Stimulated activated CD4-positive, alpha-beta T cell treated with anti-CD3 and anti-CD28 coated beads, Interleukin-15, amount 100 ng/mL, for 1 hour (primary cell): ENCODE measurements at places on chromosomes 1 and 21.

DNA sequence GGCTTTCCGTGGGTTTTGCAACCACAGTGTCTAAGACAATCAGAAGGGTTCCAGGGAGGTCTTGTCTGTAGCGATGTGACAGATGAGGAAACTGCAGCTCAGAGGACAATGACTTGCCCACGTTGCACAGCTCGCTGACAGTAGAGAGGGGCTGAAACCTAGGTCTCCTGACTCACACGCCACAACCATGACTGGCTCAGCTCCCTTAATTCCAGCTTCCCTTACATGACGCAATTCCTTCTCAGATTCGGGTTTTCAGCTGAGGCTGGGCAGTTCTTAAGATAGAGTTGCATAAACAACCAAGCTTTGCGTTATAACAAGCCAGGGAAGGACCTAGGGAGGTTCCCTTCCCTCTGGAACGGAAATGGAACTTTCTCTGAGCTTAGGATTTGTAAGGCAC is 36.3 kb downstream of the DHCR24 start:
- DNase-seq: no peak

- no peak for DNase-seq
Measured at GRCh38 chr1:226788965-226789364, 49.9 kb upstream of the ITPKB start.

DNA sequence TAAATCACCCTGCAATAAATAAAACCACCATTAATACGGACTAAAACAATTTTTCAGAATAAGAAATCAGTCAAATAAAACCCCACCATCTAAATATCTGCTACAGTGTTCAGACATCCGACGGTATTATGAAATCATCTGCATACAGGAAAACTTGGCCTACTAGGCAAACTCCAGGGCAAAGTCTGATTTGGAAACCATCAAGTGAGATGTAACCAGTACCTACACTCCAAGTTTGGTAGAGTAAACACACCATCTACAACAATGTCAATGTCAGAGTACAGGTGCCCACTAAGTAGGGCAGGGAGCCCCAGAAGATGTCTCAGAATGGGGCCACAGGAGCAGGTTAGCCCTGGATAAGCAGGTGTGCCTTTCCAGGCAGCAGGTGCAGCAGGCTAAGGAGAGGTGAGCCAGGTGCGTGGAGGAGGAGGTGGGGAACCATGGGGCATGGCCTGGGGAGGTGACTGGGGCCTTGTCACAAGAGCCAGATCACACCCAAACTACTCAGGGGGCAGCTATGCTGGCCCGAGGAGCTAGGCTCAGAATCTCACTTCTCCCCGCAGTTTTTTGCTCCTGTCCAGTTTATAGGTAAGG is 59.6 kb downstream of the CAPZB start:
- no peak for DNase-seq

DNA sequence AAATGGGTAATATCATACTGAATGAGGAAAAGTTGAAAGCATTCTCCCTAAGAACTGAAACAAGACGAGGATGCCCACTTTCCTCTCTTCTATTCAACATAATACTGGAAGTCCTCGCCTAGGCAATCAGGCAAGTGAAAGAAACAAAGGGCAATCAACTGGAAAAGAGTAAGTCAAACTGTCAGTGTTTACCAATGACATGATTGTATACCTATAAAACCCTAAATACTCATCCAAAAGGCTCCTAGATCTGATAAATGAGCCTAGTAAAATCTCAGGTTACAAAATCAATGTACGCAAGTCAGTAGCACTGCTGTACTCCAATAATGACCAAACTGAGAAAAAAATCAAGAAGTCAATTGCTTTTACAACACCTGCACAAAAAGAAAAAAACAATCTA is 575.8 kb upstream of the PRMT6 start:
- no peak for DNase-seq

DNA sequence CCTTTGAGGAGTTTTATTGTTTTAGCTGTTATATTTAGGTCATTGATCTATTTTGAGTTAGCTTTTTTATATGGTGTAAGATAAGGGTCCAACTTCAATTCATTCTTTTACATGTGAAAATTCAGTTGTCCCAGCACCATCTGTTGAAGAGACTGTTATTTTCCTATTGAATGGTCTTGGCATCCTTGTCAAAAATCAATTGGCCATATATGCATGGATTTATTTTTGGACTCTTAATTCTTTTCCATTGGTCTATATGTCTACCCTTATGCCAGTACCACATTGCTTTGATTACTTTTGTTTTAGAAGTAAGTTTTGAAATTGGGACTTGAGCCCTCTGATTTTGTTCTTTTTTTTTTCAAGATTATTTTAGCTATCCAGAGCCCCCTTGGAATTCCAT is 35.8 kb upstream of the HUNK start:
- DNase-seq: no peak

- DNase-seq: no peak
Measured at GRCh38 chr1:37471345-37472231, 2.8 kb upstream of the ZC3H12A start.

DNA sequence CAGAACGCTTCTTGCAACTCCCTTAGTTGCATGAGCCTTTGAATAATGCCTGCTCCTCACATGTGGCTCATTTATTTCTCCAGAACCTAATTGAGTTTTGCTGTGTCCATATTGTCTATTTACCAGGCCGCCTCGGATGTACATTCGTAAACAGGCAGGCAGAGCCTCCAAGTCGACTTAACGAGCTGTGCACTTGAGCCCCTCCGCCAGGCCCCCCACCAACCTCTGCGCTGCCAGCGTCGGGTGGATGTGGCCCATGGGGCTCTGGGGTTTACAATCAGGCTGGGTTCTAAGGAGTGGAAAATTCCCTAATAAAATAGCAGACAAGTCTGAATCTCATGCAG is 106.1 kb downstream of the NPHP4 start:
- no peak for DNase-seq

DNA sequence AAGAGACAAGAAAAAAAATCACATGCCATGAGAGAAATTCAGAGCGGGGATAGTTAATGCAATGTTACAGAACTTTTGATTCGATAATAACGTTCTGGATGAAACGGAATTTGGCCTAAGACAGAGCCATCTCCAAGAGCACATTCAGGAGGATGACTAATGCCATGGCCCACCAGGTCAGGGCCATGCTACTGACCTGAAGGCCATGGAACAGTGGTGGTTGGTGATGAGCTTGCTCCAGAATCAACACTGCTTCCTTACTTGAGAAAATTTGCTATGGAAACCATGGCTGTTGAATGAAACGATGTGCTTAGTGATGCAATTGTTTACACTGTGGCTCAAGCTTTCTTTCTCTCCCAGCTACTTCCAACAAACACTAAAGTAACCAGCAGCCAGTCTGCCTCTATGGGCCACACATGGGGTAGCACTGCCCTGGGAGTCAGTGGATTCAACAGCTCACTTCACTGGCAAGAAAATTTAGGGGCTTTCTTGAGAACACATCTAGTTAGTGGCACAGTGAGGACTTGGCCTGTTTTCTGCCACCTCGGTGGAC is 299.1 kb downstream of the PCP4 start:
- DNase-seq: no peak

GRCh38 chr1:17654519-17654918 is 100.6 kb upstream of the ACTL8 start:
- DNase-seq: no peak

- DNase-seq: no peak
Measured at GRCh38 chr1:171566467-171566866, 55.6 kb upstream of the MYOCOS start.

DNA sequence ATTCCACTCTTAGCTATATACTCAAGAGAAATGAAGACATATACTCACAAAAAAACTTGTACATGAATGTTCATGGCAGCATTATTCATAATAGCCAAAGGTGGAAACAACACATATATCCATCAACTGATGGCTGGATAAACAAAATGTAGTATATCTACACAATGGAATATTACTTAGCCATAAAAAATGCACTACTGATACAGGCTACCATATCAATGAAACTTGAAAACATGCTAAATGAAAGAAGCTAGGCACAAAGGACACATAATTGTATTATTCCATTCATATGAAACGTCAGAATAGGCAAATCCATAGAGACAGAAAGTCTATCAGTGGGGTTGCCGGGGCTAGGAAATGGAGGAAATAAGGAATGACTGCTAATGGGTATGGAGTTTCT is 67.3 kb downstream of the NUP210L start:
- DNase-seq: no peak

- DNase-seq: no peak
Measured at GRCh38 chr1:40986956-40987355, 7.5 kb downstream of the CTPS1 start.

GRCh38 chr1:94947437-94947836 is 20.5 kb upstream of the CNN3 start:
- DNase-seq: no peak

DNA sequence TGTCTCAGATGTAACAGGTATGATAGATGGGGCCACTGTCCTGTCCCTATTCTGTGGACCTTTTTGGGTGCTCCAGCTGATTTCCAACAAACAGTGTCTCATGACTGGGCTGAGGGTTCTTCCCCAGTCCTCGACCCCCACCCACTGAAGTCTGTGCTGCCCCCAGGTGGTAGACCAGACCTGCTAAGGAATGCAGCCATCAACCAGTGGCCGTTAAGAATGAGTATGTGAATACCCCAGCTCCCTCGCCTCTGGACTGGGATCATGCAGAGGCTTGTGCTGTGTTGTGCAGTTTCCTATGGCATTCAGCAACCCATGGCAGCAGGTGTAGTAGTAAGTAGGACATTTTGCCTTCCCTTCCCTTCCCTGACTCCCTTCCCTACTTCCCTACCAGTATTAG is 183.1 kb upstream of the KAZN start:
- no peak for DNase-seq

GRCh38 chr1:151540982-151541377 is 871 bp downstream of the TUFT1 start:
- DNase-seq: no peak

GRCh38 chr1:173266841-173267240 is 59.7 kb upstream of the TNFSF4 start:
- no peak for DNase-seq

DNA sequence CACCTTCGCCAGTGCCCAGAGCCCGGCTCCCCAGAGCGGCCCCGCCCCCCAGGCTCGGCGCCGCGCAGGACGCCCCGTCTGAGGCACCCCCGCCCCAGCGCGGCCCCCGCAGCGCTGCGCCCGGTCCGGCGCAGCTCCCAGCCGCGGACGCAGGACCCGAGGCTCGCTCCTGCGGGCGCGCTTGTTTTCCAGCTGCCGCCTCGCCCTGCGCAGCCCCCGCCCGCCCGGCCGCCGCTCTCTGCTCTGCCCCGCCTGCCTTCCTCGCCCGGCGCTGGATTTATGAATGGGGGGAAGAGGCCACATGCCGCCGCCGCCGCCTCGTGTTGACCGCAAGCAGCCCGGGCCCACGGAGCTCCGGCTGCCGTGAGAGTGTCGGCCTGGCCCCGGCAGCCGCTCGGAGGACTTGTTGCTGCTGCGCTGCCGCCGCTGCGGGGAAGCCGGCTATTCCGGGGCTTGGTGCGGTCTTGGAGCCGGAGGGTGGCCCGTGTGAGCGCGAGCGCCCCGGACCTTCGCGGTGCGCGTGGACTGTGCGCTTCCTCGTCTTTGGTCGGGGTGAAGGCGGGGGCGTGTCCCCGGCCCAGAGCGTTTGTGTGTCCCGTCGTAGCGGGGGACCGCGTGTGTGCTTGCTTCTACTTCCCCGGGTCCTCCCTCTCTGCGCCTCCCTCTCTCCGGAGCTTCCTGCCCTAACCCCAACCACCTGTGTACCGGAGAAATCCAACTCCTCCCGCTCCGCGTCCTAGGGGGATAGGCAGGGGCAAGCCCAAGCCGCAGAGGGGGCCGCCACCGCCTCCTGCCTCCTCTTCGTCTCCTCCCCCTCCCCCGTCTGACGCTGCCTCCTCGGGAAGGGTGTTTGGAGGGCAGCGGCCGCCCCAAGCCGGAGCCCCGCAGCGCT is 736 bp downstream of the KCNC4 start:
- DNase-seq: peak; percentile 31

DNA sequence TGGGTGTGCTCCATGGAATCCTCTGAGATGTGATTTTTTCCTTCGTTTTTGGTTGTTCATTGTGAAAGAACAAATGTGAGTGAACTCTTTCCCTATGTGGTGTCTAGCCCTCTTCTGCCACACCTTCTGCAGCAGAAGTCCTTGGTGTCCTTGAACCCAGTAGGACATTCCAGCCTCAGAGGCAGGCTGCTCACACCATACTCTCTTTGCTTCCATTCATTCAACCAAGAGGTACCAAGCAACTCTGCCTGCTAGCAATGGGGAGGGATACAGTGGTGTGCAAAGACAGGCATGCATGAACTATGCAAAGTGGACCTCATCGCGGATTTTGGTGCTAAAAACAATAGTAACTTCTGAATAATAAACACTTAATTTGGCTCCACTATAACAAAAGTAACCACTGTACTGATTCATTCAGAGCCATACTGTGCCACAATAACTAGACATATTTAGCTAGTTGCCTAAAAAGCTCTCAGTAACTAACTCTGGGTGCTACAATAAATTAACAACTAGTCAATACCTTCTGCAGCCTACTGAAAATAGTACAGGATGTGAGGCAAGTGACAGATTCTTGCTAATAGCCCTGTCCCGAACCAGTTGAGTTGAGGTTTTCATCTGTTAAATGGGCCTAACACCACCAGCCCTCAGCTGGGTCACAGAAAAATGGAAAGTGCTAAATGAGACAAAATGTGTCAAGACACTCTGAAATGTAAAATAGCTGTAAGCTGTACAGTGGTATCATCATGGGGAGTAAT is 155.4 kb downstream of the SLC45A1 start:
- no peak for DNase-seq

GRCh38 chr1:43549921-43550597 is 19.4 kb downstream of the PTPRF start:
- DNase-seq: no peak

DNA sequence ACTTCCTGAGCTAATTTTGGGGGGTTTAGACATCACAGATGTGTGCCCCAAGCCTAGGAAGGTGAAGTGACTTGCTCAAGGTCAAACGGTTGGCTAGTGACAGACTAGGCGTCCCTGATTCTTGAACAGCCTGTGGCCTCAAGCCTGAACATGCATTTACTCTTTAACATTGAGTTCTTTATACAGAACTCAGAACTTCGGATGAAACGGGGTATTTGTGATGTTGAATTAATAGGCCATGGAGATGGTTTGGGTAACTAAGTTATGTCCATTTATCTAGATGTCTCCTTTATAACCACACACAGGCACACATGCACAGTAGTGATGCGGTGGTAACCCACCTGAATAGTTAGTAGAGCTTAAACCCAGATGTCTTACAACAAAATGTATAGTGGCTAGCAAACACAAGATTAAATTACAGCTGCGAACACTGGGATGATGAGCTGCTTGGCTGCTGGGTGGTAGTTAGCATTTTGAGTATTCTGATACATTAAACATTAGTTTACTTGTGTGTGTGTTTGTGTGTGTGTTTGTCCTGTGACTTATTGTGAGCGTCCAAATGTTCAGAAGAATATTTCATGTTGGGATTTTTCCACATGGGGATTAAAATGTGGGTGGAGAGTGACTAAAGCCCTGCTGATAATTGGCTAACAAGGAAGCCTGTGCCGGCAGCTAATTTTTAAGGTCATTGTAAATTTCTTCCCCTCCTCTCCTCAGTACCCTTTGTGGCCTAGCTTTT is 2.3 kb downstream of the ATP1A1 start:
- DNase-seq: no peak

DNA sequence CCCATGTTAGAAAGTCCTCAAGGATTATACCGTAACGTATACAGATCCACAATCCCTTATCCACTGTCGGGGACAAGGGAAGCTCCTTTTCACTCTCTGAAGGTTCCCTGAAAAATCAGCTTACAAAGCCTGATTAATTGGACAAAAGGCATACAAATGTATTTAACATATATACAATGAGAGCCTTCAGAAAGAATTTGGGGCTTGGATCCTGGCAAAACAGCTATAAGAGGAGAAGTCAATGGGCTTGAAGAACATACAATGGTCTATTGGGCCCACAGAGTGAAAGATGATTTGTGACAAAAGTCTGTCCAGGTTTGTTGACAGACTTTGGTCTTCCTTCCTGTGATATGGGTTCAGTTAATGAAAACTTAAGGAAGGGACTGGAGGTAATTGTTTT is 10.7 kb downstream of the TACSTD2 start:
- DNase-seq: no peak
